Activated CD8-positive, alpha-beta T cell treated with anti-CD3 and anti-CD28 coated beads, Interleukin-2, amount 10 ng/mL, durations not matched to agents 7 days and 5 days (primary cell): ENCODE measurements at places on chromosomes 5 and 9. TPM values are rescaled to one million over a fixed set of nuclear protein-coding genes. Genes with fewer than 3 reads are reported as not detected.
A peak's percentile ranks its signal among the peaks of the same experiment; 100 is the strongest.

- no peak overlapping the region for H3K27ac ChIP-seq
- no peak for DNase-seq
- H3K4me1 ChIP-seq = no peaks in the 10 kb centered on the region
- no peaks in the 10 kb centered on the region for H3K36me3 ChIP-seq
Measured at GRCh38 chr5:124708086-124708485, 38.4 kb downstream of the ZNF608 start.

DNA sequence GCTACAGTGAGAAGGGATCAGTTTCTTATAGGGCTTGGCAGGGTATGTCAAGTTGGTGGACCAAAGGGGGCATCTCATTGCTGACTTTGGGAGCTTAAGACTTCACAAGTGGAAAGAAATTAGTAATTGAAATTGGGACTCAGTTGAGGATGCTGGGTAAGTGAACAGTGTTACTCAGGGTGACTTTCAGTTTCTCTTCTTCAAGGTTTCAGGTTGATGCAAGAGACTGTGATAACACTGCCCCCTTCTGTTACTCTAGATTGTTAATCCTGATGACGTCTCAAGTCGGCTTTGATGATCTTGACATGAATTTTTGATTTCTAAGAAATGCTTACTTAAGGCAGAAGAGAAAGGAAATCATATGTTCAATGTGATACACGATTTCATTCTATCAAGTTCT lies 21.3 kb downstream of the KCTD16 start:
- H3K36me3 ChIP-seq = no peaks in the 10 kb centered on the region
- H3K4me1 ChIP-seq = peaks cover 47% of the 10 kb centered on the region
- no peaks in the 10 kb centered on the region for H3K27me3 ChIP-seq
- no peak overlapping the region for H3K27ac ChIP-seq
- H3K4me3 ChIP-seq = no peak overlapping the region

GRCh38 chr5:143023411-143024096 lies 253.4 kb downstream of the ARHGAP26 start:
- peaks cover 37% of the 10 kb centered on the region for H3K4me1 ChIP-seq
- peaks cover 11% of the 10 kb centered on the region for H3K36me3 ChIP-seq
- peak; percentile 68 for DNase-seq
- no peak overlapping the region for H3K4me3 ChIP-seq
- H3K27ac ChIP-seq = peak overlapping the region; percentile 64

DNA sequence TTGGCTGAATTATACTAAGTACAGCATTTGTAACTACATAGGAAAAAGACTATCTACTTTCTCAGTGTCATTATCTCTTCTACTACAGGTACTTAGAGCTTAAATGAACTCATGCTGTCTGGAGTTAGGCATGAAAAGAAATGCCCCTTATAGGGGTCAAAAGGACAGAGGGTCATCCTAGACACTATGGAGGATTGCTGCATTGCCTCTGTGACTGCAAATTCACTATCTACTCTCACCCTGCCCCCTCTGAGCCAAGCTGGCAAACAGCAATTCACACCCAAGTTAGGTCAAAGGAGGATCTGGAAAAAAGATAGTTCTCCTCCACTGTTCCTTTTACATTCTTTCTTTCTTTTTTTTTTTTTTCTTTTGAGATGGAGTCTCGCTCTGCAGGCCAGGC lies 36.7 kb downstream of the ANKRD31 start:
- H3K27ac ChIP-seq = no peak overlapping the region
- H3K36me3 ChIP-seq = no peaks in the 10 kb centered on the region
- H3K4me3 ChIP-seq = no peak overlapping the region
- no peaks in the 10 kb centered on the region for H3K4me1 ChIP-seq

- no peaks in the 10 kb centered on the region for H3K36me3 ChIP-seq
- no peaks in the 10 kb centered on the region for H3K4me1 ChIP-seq
- H3K4me3 ChIP-seq = no peak overlapping the region
- peaks cover 9% of the 10 kb centered on the region for H3K27me3 ChIP-seq
- H3K27ac ChIP-seq = no peak overlapping the region
Measured at GRCh38 chr5:37799865-37800421, 39.9 kb downstream of the GDNF start.

DNA sequence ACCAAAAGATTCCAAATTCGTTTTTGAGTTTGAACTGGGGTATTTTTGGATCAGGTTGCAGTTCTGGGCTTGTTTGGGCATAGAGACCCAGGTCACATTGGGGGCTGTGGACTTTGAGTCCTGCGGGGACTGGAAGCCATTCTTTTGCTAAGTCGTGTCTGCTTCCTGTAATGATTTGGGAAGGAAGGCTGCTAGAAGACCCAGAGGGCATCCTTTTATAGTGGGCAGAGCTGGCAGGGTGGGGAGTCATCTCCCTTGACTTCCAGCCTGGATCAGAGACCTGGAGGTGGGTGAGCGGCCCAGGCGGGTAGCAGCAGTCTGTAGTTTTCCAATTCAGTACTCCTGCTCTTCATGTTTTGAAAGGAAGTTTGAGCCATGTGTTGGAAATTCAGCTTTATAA lies 11.3 kb downstream of the ZNF618 start:
- H3K27me3 ChIP-seq = peaks cover 6% of the 10 kb centered on the region
- H3K4me1 ChIP-seq = peaks cover 18% of the 10 kb centered on the region
- no peak for DNase-seq
- no peak overlapping the region for H3K27ac ChIP-seq
- peaks cover 1% of the 10 kb centered on the region for H3K36me3 ChIP-seq
- no peak overlapping the region for H3K4me3 ChIP-seq

DNA sequence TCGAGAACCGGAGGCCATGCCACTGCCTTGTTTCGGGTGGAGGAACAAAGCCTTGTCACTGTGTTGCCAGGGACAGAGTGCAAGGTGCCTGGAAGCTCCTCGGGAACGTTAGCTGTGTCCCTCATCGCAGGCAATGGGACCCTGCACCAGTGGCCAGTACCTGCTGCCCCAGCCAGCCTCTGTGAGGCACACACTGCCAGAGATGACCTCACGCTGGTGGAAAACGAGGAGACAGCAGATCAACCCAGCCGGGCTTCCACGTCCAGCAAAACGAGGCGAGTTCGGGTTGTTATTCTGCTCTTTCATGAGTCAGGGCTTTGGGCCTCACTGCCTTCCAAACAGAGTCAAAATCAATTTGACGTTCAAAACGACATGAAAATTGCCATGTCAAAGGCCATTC lies 104.1 kb downstream of the ADAMTS2 start:
- no peaks in the 10 kb centered on the region for H3K4me1 ChIP-seq
- no peaks in the 10 kb centered on the region for H3K36me3 ChIP-seq
- no peaks in the 10 kb centered on the region for H3K27me3 ChIP-seq
- no peak overlapping the region for H3K27ac ChIP-seq
- no peak overlapping the region for H3K4me3 ChIP-seq

DNA sequence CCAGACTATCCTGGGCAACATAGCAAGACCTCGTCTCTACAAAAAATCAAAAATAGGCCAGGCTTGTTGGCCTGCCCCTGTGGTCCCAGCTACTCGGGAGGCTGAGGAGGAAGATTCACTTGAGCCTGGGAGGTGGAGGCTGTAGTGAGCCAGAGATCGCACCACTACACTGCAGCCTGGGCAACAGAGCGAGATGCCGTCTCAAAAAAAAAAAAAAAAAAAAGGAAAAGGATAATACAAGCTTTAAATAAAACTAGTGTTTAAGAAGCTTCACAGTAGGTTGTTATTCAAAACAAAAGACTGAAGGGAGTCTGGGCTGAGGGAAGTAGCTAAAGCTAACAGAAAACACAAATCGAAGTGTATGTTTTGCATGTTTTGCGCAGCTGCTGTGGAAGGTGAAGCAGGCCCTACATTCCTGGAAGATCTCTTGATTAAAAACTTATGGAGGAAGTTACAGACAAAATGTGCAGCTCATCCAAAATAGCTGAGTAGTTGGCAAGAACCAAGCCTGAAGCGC lies 581 bp upstream of the C9orf40 start:
- H3K27ac ChIP-seq = peak overlapping the region; percentile 92
- peaks cover 21% of the 10 kb centered on the region for H3K36me3 ChIP-seq
- peak overlapping the region; percentile 88 for H3K4me3 ChIP-seq
- DNase-seq = no peak

DNA sequence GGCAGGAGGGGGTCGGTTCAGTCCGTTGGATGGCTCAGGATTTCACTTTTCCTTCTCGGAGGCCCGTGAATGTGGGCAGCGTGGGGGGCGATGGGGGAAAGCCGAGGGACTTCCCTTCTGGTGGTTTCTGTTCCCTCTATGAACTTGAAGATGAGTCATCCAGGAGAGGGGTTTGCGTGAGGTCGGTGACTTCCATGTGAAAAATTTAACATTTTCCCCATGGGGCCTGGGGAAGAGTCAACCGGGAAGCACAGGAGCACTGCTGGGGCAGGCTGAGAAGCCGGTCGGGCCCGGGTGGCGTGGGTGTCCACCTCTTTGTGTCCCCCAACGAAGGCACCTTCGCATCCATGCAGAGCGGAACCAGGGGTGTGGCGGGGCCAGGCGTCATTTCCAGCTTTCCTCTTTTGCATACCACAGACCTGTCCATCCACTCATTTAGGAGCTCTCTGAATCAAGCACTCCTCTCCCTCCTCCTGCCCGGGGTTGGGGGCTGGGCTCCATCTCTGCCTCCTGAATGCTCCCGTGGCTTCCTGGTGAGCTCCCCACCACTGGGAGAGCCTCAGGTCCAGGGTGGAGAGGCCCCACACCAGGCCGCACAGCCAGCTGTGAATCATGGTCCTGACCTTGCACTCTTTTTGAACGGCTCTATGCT lies 68.4 kb downstream of the ANKRD33B start:
- peak overlapping the region; percentile 19 for H3K4me3 ChIP-seq
- peaks cover 7% of the 10 kb centered on the region for H3K36me3 ChIP-seq
- no peak for DNase-seq
- peaks cover 82% of the 10 kb centered on the region for H3K4me1 ChIP-seq
- H3K27me3 ChIP-seq = no peaks in the 10 kb centered on the region

- no peak for DNase-seq
- no peak overlapping the region for H3K27ac ChIP-seq
Measured at GRCh38 chr5:96658272-96658671, 3.9 kb upstream of the CAST start.

GRCh38 chr9:88237991-88238571 lies 99.8 kb upstream of the SPATA31C2 start:
- peak; percentile 21 for DNase-seq
- H3K27me3 ChIP-seq = peaks cover 33% of the 10 kb centered on the region
- H3K4me3 ChIP-seq = no peak overlapping the region
- no peak overlapping the region for H3K27ac ChIP-seq
- peaks cover 9% of the 10 kb centered on the region for H3K4me1 ChIP-seq
- no peaks in the 10 kb centered on the region for H3K36me3 ChIP-seq

GRCh38 chr5:105905392-105905791 lies 1765.3 kb downstream of the EFNA5 start:
- no peak for DNase-seq
- no peaks in the 10 kb centered on the region for H3K4me1 ChIP-seq
- no peak overlapping the region for H3K4me3 ChIP-seq
- no peaks in the 10 kb centered on the region for H3K27me3 ChIP-seq
- H3K27ac ChIP-seq = no peak overlapping the region
- H3K36me3 ChIP-seq = no peaks in the 10 kb centered on the region

- H3K36me3 ChIP-seq = peaks cover 2% of the 10 kb centered on the region
- H3K4me1 ChIP-seq = peaks cover 27% of the 10 kb centered on the region
Measured at GRCh38 chr5:87114631-87115030, 153.1 kb upstream of the RASA1 start.

DNA sequence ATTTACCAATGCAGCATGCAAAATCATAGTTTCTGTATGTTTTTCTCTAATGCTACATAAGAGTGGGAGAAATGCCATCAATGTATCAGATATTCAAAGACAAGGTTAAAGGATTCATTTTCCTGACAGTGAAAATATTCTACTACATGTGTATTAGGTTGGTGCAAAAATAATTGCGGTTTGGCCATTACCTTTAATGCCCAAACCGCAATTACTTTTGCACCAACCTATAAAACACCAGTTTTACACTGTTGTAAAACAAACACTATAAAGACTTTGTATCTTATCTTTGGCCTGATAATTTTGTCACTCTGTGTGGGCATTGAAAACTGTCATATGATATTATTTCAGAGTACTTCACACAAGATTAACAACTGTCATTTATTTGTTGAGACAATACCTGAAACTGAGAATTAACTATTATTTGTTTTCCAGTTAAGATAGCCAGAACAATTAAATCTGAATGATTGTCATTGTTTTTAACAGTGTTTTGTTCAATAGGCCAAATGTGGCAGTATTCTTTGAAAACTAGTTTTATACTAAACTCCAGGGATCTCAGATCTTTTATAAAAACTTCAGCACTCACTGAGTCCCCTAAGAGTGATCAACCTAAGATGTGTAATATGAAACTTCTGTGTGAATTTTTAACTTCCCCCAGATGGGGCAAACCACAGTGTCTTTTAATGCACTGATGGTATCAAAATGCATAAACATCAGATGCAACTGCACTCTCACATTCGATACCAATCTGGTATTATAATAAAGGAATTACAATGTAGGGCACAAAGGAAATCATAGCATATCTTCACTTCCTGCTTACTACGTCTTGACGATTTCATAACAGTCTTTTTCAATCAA lies 53.8 kb upstream of the FBN2 start:
- H3K27me3 ChIP-seq = no peaks in the 10 kb centered on the region
- no peak for DNase-seq
- no peaks in the 10 kb centered on the region for H3K4me1 ChIP-seq
- H3K36me3 ChIP-seq = no peaks in the 10 kb centered on the region
- no peak overlapping the region for H3K27ac ChIP-seq

The CHSY3 gene
- not detected for total RNA-seq

The CCDC192 gene
- total RNA-seq = not detected

The CDH9 gene
- not detected for total RNA-seq
